ENCODE measurements at places on chromosomes 3 and 15.

- peak; percentile 15 for DNase-seq
Measured at GRCh38 chr3:18295171-18295920, 129.8 kb downstream of the SATB1 start.

- DNase-seq = no peak
Measured at GRCh38 chr15:66456211-66456610, 41.4 kb downstream of the SNAPC5 start.

DNA sequence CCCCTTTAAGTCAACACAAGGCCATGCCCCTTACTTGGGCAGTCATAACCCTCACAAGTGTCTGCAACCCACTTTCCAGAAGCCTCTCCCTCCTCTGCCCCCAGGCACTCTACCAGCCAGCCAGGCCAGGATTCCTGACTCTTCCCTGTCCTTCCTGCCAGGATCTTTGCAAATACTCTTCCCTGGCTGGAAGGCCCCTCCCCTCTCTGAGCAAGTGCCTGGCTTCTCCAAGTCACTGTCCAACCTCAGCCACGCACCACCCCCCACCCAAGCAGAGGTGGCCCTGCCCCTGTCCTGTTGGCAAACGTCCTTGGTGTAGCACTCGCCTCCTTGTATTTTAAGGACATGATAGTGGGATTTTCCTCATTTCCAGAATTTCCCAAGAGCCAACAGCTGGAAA, 54.7 kb upstream of the USP3 start:
- peak; percentile 36 for DNase-seq

DNA sequence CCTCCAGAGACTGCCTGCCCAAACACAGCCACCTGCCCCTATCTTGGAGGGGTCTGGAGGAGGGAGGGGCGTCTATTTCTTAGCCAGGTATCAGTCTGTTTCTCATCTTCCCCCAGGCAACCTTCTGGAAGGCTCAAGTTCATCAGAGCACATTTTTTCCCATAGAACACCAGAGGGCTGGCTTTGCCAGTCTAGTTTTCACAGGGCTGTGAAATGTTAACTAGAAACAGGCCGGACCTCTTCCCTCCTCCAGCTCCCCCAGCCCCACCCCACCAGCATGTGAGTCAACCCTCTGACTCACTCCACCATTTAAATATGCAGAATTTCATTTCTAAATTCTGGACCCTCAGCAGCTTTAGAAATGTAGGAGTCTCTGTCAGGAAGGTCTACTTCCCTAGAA, 66.9 kb downstream of the SLCO2A1 start:
- DNase-seq = no peak

DNA sequence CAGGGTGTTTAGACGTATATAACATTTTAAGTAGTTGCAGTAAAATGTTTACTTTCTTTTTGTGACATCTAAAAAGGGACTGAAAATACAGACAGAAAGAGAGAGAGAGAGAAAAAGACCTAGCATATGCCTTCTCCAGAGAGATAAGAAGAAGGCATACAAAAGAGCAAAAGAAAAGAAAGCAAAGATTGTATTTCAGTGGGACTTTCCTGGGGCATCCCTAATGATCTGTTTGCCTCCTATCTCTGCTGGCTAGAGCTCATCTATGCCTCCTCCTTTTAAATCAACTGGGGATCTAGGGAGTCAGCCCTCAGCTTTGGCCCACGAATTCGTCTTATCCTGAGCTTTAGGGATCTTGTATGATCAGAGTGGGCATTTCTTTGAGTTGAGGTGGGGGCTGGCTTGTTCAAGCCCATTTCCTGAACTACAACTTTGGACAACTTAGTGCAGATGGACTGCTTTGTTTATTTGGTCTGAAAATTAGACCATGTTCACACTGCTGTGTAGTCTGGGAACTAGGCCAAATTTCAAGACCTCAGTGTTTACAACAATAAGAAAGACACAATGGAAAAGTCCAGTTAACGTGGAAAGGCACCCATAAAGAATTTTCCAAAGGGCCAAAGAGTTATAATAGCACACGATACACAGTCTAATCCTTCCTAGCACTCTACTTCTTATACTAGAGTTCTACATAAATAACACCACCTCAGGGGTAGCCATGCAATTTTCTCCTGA, 61.0 kb downstream of the ATP8B4 start:
- DNase-seq = no peak

- DNase-seq = no peak
Measured at GRCh38 chr3:197017003-197017402, 12.6 kb downstream of the MELTF start.

DNA sequence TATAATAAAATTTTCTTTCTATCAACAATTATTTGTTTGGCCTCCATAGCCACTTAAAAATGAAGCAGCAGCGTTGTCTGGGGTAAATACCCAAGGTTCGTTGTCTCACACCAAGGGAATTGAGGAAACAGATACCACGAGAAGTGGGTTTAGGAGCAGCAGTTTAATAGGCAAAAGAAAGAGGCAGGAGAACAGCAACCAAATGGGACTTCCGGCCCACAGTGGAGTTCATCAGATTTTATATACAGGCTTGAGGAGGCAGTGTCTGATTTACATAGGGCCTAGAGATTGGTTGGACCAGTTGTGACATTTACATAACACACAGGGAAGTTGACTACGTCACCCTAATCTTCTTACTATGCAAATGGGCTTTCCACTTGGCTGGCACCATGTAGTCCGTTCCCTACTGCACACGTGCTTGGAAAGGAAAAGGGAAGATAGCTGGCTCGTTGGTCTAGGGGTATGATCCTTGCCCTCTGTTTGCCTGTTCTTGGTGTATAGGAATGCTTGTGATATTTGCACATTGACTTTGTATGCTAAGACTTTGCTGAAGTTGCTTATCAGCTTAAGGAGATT, 61.5 kb upstream of the SETMAR start:
- DNase-seq = peak; percentile 29

- DNase-seq = no peak
Measured at GRCh38 chr3:153339065-153339464, 177.0 kb downstream of the RAP2B start.

DNA sequence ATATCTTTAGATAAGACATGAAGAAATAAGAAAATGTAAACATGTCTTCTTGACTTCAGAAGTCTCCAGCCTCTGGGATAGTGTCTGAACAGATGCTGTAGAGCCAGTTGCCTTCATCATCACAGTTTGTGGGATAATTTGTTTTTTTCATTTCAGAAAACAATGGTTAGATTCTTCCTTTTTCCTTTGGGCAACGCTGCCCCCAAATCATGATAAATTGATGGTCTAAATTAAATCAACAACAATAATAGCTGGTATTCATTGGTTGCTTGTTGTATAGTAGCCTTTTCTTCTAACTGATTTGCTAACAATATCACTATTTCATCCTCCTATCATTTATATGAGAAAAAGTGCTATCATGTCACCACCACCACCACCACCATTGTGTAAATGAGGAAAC, 12.6 kb upstream of the SHQ1 start:
- no peak for DNase-seq

- DNase-seq = no peak
Measured at GRCh38 chr3:132435911-132436425, 18.7 kb downstream of the DNAJC13 start.

DNA sequence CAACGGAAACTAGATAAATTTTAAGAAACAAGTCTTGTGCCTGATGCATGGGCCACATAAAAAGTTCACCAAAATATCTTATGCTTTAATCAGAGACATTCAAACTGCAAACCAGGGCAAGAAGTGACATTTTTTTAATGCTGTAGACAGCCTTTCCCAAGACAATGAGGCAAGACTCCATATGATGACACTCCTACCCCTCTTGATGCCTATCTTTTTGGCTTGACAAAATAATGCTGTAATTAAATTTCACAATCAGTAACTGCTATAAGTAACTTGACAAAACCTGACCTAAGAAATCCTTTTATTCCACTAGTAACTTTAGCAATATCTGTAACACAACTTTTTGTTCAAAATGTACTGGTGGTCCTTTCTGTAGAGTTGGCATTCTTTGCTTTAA, 48.7 kb downstream of the ECT2 start:
- DNase-seq = no peak

GRCh38 chr3:66149269-66149668, 71.5 kb upstream of the SLC25A26 start:
- DNase-seq = no peak

DNA sequence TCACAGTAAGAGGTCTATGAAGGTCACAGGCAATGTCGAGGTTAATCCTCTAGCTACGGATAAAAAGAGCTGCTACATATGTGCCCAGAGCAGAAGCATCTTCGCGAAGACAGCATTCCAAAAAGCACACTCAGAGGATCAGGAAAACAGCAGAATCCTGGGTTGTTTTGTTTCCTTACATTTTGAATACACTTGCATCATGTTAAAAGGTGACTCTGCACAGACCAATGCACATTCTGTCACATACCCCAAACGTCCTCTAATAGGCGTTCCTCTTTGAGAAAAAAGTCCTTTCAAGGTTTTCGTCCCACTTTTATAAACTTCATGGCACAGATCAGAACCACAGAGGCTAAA, 52.7 kb downstream of the VGLL4 start:
- DNase-seq = no peak

GRCh38 chr3:126167566-126167965, 12.8 kb downstream of the ALDH1L1 start:
- no peak for DNase-seq

DNA sequence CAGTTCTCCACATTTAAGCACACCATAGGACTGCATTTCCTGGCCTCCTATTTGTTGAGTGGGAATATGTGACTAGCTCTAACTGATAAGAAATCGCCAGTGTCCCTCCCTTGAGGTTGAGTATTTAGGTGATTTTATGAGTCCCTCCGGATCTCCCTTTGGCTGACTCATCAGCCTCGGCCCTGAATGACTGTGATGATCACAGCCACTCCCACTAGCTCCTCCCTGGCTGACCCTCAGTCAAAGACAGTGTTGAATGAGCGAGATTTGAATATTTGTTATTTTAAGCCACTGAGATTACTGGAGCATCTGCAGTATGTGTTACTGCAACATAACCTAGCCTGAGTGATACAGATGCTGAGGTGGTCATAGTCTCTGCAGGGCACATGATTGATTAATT, 515.3 kb downstream of the EPHB1 start:
- peak; percentile 47 for DNase-seq

All from NCI-H526 treated with DMSO at 0.1 percent for 48 hours (cell line).